HuH-7.5 (cell line): ENCODE measurements at places on chromosomes 11 and 22.

GRCh38 chr11:26575946-26576345 lies 3.9 kb upstream of the MUC15 start:
- no peak for DNase-seq

DNA sequence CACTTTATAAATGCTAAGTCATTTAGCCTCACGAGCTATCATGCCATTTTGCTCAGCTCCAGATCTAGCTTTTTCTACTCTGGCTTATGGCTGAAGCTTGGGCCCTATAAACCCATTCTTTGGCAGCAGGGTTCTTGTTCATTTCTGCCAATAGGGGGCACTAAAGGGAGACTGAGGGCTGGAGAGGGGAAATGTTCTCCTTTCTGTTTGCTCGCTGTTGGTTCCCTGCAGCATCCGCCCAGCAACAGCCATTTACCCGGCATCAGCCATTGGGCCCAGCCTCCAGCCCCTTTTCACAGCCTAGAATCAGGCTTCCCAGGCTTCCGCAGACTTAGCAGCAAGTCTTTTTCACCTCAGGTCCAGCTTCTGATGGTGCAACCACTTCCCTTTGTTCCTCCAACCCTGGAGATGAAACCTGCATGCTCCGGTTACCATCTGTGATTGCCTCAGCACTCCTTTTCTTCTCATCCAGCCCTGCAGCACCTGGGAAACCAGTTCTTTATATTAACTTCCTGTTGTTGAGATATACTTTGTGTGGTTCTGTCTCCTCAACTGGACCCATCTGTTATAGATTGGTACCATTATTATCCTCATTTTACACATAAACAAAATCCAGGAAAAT lies 4.2 kb upstream of the ME3 start:
- DNase-seq = peak; percentile 23

- DNase-seq = peak; percentile 12
These were observed 64.1 kb downstream of the ME3 start for GRCh38 chr11:86608251-86608799.

DNA sequence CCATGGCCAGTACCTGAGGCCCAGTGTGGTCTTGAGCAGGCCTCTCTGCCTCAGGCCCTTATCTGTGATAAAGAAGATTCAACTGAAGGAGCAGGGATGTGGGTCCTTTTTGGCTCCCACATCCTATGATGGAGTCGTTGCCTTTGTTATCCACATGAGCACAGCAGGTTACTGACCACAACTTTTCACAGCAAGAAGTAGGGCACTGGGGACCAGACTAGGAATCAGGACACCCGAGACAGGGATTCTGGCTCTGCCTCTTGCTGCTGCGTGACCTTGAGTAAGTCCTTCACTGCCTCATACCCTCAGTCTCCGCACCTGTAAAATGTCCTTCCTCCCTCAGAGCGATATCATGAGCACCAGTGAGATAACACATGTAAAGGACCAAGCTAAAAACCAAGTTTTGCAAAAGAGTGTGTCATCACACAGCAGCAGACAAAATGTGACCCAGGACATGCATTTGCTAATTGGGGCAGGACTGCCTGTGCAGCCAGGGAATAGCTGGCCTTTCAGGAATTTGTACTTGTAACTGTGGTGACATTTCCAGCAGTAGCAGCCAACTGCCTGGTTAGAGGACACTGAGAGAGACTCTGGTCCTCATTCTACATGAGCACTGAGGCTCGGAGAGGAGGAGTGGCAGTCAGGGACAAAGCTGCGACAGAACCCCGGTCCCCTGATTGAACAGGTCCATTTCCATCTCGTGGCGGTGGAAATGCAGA lies 13.2 kb upstream of the SMIM35 start:
- no peak for DNase-seq

- no peak for DNase-seq
These were observed 37.1 kb upstream of the NNMT start for GRCh38 chr11:114259124-114259526.
